ENCODE measurements at places on chromosomes 2 and 18.

GRCh38 chr2:79271456-79271855, 111.9 kb upstream of the REG3A start:
- DNase-seq, result no peak
- no peak overlapping the region for H3K4me3 ChIP-seq
- no peaks in the 10 kb centered on the region for H3K27me3 ChIP-seq

GRCh38 chr18:75071866-75072671, 136.9 kb downstream of the PTGR3 start:
- DNase-seq, result no peak
- peaks cover 14% of the 10 kb centered on the region for H3K36me3 ChIP-seq
- peak overlapping the region; percentile 65 for H3K4me3 ChIP-seq
- H3K27ac ChIP-seq, result peak overlapping the region; percentile 93

DNA sequence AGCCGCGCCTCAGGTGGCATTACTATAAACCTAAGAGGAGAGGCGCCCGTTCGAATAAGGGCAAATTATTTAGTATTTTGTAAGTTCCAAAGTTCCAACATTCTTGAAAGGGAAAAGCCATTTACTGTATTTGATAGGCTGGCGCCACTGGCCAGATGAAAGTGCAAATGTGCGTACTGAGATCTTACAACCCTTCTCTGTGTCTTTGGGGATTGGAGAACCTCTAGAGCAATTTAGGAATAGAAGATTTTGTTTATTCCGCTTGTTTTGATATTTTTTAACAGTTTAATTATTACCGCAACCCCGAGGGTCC, 467 bp upstream of the WDR35 start:
- peak overlapping the region; percentile 60 for H3K27ac ChIP-seq
- H3K4me1 ChIP-seq, result peaks cover 23% of the 10 kb centered on the region
- peak overlapping the region; percentile 90 for H3K4me3 ChIP-seq
- H3K36me3 ChIP-seq, result peaks cover 8% of the 10 kb centered on the region
- no peak for DNase-seq
- H3K27me3 ChIP-seq, result peaks cover 9% of the 10 kb centered on the region

- no peak overlapping the region for H3K27ac ChIP-seq
- H3K4me1 ChIP-seq, result no peaks in the 10 kb centered on the region
- no peaks in the 10 kb centered on the region for H3K27me3 ChIP-seq
- DNase-seq, result no peak
Observed at GRCh38 chr2:85505551-85506238, 33.3 kb upstream of the MAT2A start.

- H3K36me3 ChIP-seq, result no peaks in the 10 kb centered on the region
- no peak overlapping the region for H3K27ac ChIP-seq
- H3K4me3 ChIP-seq, result no peak overlapping the region
Observed at GRCh38 chr2:3839476-3839875, 136.1 kb downstream of the DCDC2C start.

All from activated CD4-positive, alpha-beta memory T cell treated with anti-CD3 and anti-CD28 coated beads for 36 hours (primary cell).